ENCODE measurements at places on chromosomes 12 and 14. TPM values are rescaled to one million over a fixed set of nuclear protein-coding genes. Genes with fewer than 3 reads are reported as not detected.

Gene RPS6KA5
- 0.78 TPM for total RNA-seq

DNA sequence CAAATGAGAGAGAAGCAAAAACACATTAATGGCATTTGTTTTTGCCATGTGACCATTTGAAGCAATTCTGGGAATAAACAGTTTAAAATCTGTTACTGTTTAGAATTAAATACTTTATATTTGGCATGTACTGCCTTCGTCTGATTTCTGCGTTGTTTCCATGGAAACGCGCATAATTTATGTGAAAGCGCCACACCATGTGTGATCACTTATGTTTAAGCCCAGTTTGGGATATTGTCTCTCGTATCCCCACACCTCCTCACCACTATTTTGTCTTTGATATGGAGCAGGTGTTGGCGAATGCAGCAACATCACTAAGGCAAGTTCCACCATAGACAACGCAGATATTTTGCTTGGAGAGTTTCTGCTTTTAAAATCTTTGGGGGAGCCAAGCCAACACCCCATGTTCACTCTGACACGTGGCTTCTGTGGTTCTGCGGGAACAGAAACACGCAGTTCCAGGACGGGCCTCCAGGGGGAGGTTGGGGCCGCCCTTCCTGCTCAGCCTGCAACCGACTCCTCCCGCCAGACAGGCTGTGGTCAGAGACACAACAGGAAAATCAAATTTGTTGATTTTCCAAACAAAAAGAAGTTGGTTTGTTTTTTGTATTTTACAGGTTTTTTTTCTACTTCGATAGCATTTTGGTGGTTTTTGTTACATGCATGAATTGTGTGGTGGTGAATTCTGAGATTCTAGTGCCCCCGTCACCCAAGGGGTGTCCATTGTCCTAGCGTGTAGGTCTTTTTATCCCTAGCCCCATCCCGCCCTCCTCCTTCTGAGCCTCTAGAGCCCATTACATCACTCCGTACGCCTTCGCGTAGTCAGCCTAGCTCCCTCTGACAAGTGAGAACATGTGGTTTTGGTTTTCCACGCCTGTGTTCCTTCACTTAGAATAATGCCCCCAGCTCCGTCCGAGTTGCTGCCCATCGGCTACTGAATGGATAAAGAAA, 101.9 kb upstream of the SFSWAP start:
- DNase-seq, result peak; percentile 79

Gene MYL2
- not detected for total RNA-seq

Gene CLEC1B
- not detected for total RNA-seq

DNA sequence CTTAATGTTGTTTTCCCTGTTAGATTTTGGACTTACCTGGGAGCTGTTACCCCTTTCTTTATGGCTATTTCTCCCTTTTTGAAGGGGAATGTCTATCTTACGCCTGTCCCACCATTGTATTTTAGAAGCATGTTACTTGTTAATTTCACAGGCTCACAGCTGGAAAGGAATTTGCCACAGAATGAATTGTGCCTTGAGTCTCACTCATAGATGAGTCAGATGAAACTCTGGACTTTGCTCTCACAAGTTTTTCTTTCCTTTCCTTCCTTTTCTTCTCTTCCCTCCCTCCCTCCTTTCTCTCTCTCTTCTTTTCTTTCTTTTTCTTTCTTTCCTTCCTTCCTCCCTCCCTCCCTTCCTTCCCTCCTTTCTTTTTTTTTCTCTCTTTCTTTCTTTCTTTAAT, 9.3 kb upstream of the ATF7IP start:
- DNase-seq, result no peak

DNA sequence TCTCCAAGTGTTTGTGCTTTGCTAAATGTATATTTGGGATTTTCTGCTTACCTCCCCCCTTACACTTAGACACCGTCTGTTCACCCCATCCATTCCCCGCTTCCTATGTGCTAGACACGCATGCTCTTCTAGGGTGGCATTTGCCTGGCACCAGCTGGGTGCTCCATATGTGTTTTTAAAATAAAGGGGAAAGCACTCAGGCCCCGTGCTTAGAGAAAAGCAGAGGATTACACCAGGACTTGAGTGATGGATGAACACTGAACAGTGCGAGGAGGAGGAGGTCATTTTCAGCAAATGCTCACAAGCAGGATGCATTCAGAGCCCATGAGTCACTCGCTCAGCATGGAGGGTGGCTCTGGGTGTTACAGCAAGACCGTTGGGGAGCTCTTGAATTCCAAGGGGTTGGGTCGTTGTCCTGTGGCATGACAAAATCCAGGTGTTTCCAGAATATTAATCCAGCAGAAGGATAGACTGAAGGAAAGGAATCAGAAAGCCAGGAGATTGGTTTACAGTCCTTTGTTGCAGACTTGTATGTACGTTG, 2.9 kb upstream of the BDKRB1 start:
- DNase-seq, result no peak

- DNase-seq, result no peak
Observed at GRCh38 chr12:96434107-96434506, 33.9 kb upstream of the CDK17 start.

Gene C12orf54
- not detected for total RNA-seq

GRCh38 chr12:55818140-55818728, 393 bp downstream of the ORMDL2 start:
- no peak for DNase-seq

Gene NRIP2
- not detected for total RNA-seq

GRCh38 chr12:132106921-132107320, 37.2 kb downstream of the DDX51 start:
- DNase-seq, result no peak

DNA sequence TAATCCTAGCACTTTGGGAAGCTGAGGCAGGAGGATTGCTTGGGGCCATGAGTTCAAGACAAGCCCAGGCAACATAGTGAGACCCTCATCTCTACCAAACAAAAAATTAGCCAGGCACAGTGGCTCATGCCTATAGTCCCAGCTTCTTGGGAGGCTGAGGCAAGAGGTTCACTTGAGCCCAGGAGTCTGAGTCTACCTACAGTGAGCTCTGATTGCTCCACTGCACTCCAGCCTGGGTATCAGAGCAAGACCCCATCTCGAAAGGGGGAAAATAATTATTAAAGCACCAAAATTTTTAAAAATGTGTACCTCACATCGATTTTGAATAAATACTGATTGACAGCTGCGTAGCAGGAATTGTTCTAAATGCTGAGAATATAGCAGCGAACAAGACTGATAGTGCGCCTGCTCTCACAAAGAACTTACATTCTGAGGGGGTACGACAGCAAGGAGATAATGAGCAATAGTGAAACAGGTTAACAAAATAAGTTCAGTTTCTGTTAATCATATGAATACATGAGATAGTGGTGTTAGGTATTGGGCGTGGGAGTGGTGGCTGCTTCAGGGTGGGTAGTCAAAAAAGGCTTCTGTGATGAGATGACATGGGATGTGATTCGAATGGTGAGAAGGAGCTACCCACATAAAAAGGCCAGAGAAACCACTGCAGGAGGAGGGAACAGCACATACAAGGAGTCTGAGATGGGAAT, 19.6 kb downstream of the HCFC2 start:
- DNase-seq, result no peak

Gene PYGL
- 1.4 TPM for total RNA-seq

GRCh38 chr12:105221583-105222283, 14.2 kb downstream of the APPL2 start:
- peak; percentile 57 for DNase-seq

DNA sequence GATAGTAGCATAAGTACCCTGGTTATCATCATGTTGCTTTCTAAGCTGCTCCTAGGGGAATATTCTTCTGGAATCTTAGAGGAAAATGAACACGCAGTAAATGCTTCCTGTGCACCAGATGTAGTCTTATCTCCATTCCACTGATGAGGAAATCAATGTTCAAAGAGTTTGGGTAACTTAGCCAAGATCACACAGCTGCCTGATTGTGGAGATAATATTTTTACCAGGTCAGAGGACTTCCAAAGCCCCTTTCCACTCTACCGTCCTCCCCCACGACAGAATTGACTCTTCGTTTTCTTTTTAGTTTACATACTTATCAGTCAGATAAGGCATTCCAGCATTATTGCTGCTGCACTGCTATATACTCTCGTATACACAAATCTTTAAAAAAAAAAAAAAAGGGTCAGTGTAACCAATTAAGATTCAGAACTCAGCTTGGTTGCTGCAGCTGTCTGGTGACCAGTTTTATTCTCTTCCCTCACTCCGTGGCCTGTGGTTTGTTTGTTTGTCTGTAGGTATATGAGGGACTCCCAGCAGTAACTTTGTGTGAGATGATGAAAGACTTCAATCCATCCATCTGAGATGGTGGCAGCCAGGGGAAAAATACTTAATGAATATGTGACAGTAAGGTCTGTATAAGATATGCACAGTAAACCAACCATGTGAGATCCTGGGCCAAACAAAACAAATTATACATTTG, 110.5 kb downstream of the TGFB3 start:
- DNase-seq, result no peak

DNA sequence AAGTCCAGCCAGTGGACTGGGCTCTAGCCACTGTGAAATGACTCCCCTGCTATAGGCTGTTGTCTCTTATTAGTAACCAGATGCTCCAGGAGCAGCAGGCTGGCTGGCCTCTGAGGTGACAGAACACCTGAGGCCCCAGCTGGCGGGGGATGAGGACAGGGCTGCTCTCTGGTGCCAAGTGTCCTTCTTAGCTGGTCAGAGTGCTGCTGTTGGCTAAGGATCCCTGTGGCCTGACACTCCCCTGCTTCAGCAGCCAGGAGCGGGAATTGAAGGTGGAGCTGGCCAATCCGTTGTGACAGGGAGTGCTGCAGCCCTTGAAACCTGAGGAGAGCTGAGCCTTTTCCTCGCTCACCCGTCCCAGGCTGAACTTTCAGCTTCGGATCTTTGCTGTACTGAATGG, 30.7 kb downstream of the TMEM229B start:
- DNase-seq, result peak; percentile 88

GRCh38 chr12:21223930-21224329, 92.9 kb downstream of the SLCO1B1 start:
- DNase-seq, result no peak

DNA sequence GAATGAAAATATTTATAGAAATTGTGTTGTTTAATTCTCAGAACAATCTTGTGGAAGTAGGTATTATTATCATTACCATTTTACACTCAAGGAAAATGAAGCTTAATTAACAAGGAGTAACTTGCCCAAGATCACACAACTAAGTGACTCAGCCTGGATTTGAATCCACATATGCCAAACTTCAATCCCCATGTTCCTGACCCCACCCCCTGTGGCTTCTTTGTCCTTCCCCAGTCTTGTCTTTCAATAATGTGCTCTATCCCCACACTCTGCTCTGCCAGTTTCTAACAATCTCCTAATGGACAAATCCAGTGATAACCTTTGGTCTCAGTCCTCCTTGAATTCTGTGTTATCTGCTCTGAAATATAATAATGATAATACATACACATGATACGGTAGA, 355.2 kb downstream of the BMP4 start:
- DNase-seq, result no peak

DNA sequence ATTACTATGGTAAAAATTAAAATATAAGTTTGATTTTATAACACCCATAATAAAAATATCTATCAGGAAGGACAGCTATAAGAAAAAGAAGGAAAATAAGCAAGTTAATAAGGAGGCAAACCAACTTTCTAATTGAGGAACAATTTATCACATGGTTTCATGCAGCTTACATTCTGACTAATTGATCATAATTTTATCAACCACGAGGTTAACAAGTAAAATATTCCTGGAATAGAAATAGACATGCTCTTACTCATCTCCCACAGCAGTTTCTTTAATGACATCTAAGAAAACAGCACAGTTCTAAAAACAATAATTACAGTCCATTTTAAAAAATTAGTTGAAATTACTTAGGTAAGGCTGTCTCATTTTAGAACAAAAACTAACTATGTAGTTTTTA, 130.8 kb upstream of the KRR1 start:
- DNase-seq, result no peak

GRCh38 chr12:24425601-24425970, 476.1 kb upstream of the SOX5 start:
- DNase-seq, result no peak

DNA sequence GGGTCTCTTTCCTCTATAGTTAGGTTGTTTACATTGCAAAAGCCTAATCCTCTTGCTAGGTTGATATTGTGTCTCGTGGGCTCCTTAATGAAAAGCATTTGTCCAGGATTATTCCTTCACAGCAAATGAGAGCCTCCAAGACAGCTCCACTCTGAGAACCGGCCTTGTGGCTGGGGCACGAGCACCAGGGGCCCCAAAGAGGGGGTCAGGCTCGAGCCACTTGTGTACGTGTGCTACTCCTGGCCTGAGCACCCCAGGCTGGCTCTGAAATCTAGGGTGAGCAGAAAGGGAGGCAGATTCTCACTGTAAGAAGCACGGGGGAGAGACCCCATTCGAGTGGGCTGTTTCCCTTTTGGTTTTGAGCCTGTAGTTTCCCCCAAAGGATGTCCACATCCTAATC, 45.0 kb upstream of the FZD10 start:
- DNase-seq, result no peak

Gene EGLN3
- total RNA-seq, result 4.8 TPM

GRCh38 chr14:31405599-31406232, 14.6 kb downstream of the HEATR5A start:
- no peak for DNase-seq

Gene GARIN6
- not detected for total RNA-seq

Gene SPATS2
- 67.0 TPM for total RNA-seq

DNA sequence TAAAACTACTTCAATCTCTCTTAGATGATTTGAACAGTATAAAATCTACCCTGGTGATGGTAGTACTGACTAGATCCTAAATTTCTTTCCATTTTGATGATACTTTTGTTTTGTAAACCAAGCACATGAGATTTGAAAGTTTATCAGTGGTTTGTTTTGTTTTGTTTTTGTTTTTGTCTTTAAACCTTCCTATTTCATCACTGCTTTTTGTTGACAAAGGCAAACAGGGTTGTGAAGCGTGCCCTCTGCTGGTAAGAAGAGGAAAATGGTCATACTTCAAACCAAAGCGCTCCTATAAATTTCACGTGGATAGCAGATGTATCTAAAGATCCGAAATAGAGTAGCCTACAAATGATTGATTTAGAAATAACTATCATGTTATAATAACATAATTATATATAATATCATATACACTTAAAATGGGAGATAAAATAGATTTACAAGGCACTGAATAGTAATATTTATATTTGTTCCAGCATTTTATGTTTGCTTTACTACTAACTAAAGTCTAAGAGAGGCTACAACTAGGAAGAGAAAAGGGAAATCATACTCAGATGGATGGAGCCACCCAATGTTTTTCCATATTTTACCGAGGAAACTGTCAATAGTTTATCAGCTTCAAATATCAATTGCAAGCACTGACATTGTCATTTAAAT, 254.0 kb upstream of the USP15 start:
- DNase-seq, result peak; percentile 35

DNA sequence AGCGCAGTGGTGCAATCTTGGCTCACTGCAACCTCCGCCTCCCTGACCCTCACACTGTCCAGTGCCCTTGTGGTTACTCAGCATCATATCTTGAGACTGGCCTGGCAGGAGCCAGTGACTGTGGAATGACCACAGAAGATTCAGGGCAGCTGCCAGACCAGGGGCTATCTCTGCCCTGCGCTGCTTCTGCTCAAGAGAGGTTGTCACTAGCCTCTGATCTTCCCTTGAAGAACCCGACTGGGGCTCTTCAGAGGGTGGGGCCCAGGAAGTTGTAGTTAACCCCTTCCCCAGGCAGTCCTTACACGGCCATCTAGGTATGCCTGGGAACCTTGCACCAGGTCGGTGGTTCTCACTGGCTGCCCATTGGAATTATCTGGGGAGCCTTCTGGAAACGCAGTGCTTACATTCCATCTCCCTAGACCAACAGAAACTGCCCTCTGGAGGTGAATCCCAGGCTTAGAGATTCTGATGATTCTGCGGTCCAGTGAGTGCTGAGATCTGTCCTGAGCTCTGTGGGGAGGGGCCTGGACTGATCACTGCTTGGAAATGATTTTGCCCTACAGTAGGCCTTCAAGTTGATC, 41.4 kb downstream of the PLEKHG3 start:
- peak; percentile 50 for DNase-seq

Gene FKBP3
- total RNA-seq, result 77.7 TPM

- no peak for DNase-seq
Observed at GRCh38 chr14:104394409-104394851, 185.1 kb upstream of the C14orf180 start.

Measured in G401 (cell line).